Spleen (tissue), 13 donors: ENCODE measurements at places on chromosomes 4 and X. TPM values are rescaled to one million over a fixed set of nuclear protein-coding genes. Genes with fewer than 3 reads are reported as not detected.

NSUN7 gene
- total RNA-seq = 4.7 TPM

PSAPL1 gene
- not detected for total RNA-seq

DNA sequence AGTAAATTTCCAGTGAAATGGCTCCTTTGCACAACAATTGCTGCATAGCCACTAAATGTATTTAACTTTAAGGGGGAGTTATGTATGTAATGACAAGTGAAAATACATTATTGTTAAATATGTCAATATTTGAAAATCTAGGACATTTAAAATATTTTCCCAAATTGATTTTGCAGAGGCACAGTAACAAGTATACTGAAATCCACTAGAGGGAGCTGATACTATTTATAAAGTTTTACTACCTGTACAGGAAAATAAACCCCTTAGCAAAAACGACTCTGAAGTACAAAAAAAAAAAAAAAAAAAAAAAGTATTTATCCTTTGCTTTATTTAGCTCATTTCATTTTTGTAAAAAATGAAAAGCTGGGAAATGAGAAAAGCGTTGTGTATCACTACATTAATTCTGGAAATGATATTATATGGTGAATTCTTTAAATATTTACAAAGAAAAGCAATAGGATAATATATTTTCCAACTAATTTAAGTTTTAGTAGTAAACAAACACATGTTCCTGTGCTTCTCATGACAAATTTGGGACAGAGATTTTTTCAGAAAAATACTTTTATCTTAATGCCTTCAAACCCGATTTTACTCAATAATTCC, 727.7 kb downstream of the DMD start:
- H3K4me3 ChIP-seq = no peak overlapping the region
- H3K27ac ChIP-seq = no peak overlapping the region
- H3K27me3 ChIP-seq = no peaks in the 10 kb centered on the region
- H3K4me1 ChIP-seq = no peaks in the 10 kb centered on the region
- no peaks in the 10 kb centered on the region for H3K36me3 ChIP-seq

OPHN1 gene
- total RNA-seq = 3.8 TPM

SYNPO2 gene
- 24.7 TPM for total RNA-seq

CSAG2 gene
- total RNA-seq = not detected

- no peaks in the 10 kb centered on the region for H3K27me3 ChIP-seq
- no peak overlapping the region for H3K27ac ChIP-seq
- H3K36me3 ChIP-seq = no peaks in the 10 kb centered on the region
Measured at GRCh38 chr4:6443035-6444023, 29.1 kb downstream of the PPP2R2C start.

SASH3 gene
- 135 TPM for total RNA-seq

- no peaks in the 10 kb centered on the region for H3K36me3 ChIP-seq
- DNase-seq = no peak
- no peaks in the 10 kb centered on the region for H3K27me3 ChIP-seq
- H3K4me1 ChIP-seq = no peaks in the 10 kb centered on the region
- no peak overlapping the region for H3K27ac ChIP-seq
- H3K4me3 ChIP-seq = no peak overlapping the region
Measured at GRCh38 chr4:53547983-53548382, 43.3 kb downstream of the LNX1 start.

- H3K4me3 ChIP-seq = peak overlapping the region; percentile 83
- peak overlapping the region; percentile 84 for H3K27ac ChIP-seq
- no peaks in the 10 kb centered on the region for H3K27me3 ChIP-seq
Measured at GRCh38 chrX:149630681-149631233, 835 bp downstream of the TMEM185A start.

- no peak for DNase-seq
- H3K4me3 ChIP-seq = no peak overlapping the region
- no peaks in the 10 kb centered on the region for H3K4me1 ChIP-seq
- H3K36me3 ChIP-seq = no peaks in the 10 kb centered on the region
Measured at GRCh38 chr4:147840838-147841738, 109.2 kb downstream of the ARHGAP10 start.
